HT1080 (cell line): ENCODE measurements at places on chromosomes 1 and 21.

DNA sequence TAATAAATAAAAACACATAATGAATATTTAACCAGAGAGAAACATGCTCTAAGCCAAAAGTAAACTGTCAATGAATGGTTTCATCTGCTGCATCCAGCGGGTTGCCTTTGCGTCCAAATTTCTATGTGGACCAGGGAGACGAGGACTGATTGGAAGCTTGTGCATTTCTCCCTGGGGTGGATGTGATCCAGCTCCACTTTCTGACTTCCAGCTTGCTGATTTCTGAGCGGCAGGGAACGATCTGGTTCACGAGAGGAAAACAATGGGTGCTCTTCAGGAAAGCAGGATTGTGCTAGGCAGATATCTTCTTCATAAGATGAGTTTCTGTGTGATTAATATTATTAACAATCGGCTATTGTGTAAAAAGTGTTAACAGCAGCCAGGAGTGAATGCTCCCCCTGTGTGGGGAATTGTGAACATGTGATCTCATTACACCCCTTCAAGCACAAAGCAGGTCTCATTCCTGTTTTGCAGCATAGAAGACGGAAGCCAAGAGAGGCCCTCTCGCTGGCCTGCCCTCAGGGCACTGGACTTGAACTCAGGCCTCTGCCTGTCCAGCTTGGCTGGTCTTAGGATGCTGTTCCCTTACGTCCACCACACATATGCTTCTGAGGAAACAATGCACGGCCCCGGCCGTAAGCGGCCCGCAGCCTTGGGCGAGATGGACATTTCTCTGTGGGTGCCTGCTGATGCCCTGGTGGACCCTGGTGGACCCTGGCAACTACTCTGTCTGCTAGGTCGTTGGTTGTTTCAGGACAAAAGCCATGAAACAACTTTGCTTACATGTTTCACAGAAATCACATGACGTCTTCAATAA, 183.4 kb upstream of the C1orf174 start:
- no peak for DNase-seq

DNA sequence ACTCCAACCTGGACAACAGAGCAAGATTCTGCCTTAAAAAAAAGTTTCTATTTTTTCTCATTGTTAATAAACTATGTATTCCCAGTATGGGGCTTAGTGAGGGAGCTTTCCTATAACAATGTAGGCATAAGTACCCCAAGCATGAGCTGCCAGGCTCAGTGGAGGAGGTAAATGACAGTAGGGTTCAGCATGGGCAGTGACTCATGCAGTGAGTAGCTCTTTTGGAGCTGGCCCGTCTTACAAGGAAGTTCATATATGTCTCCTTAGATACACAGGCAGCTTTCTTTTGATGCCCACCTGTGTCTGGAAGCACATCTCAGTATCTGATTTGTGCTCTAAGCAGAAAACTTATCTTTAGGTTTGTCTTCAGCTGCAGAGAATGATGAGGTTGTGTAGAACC, 57.9 kb downstream of the ZNF678 start:
- DNase-seq = no peak

DNA sequence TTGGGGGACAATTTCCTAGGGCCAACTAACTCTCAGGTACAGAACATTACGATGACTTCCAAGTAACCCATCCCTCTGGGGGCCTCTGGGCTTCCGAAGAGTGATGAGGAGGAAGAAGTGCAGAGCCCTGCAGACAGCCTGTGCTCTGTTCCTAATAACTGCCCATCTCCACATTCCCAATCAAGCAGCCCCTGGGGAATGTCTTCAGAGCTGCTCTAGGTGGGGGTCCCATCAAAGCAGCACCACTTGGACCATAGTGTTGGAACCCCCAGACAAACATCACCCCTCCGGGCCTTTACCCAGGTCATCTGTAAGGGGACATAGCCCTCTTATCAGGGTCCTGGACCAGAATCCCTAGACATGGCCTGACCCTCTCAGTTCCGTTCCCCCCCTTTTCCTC, 357.3 kb downstream of the NPHP4 start:
- DNase-seq = no peak

DNA sequence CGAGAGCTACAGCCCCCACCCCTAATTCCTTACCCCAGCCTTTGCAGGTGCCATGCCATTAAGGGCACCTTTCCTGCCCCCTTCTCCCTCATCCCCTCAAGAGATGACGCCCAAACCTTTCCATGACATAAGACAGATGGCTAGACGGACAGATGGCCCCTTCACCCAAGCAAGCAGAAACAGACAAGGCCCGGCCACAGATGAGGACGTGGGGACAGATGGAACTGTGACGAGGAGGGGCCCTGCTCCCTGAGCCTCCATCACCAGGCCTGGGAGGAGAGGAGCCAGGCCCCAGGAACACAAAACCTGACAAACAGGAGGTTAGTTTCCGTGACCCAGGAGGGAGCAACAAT, 24.7 kb upstream of the PEF1 start:
- DNase-seq = no peak

DNA sequence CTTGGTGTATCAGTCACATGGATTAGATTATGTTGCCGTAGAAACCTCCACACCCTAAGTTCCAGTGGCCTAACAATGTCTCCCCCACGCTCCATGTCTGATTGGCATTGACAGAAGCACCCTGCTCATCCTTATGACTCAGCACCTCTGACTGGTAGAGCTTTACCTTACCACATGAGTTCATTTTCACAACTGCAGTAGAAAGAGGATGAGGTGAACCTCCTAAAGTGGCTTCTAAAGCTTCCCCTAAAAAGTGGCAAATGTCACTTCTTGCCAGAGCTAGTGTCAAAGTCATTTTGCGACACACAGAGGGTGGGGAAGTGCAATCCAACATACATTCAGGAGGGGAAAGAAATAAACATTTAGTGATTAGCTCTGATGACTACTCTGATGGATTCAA, 30.6 kb upstream of the LYPD8 start:
- peak; percentile 19 for DNase-seq

GRCh38 chr1:198664068-198664788, 25.4 kb downstream of the PTPRC start:
- DNase-seq = no peak

GRCh38 chr1:234504969-234505768, 26.2 kb upstream of the TARBP1 start:
- no peak for DNase-seq

DNA sequence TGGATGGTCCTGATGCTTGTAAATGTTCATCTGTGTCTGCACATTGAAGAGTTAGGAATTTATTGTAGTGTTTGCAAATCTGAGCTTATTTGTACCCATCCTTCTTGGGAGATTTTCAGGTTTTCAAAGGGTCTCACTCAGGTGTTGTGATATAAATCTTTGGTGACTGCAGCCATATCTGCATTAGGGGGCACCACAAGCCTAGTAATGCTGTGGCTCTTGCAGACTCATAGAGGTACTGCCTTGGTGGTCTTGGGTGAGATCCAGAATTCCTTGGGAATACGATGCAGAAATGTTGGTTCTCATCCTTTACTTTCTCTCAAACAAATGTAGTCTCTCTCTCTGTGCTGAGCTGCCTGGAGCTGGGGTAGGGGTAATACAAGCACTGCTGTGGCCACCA, 405.9 kb downstream of the TTLL7 start:
- no peak for DNase-seq

DNA sequence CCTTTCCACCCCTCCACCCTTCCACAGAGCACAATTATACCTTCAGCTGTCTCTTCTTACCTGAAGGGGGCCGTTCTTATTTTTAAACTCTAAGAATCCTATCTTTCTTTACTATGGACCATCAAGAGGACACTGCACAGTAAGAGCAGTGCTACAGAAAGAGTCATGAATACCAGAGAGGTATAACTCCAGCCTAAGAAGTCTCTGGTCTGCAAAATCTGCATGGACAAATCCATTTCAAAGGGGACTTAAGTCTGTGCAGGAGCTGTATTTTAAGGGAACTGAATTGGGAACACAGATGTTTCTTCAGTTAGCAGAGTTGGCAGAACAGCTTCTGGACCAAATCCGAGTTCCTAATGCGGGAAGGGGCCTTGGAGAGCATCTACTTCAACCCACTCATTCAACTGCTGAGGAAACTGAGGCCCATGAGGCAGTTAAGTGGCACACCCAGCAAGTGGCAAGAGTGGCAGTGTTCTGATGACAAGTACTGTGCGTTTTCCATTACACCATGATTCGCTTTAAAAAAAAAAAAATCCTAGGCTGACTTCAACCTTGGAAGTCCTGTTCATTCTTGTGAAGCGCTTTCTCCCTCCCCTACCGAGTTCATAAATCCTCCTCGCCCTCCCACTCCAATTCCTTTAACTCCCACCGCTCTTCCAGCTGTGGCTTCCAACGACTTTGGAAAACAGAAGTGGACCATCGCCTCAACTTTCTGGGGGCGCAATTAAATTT, 1.8 kb downstream of the PLPP3 start:
- DNase-seq = no peak

GRCh38 chr1:232904566-232904965, 45.8 kb upstream of the NTPCR start:
- DNase-seq = peak; percentile 79

GRCh38 chr1:196516373-196516772, 91.9 kb downstream of the KCNT2 start:
- no peak for DNase-seq

DNA sequence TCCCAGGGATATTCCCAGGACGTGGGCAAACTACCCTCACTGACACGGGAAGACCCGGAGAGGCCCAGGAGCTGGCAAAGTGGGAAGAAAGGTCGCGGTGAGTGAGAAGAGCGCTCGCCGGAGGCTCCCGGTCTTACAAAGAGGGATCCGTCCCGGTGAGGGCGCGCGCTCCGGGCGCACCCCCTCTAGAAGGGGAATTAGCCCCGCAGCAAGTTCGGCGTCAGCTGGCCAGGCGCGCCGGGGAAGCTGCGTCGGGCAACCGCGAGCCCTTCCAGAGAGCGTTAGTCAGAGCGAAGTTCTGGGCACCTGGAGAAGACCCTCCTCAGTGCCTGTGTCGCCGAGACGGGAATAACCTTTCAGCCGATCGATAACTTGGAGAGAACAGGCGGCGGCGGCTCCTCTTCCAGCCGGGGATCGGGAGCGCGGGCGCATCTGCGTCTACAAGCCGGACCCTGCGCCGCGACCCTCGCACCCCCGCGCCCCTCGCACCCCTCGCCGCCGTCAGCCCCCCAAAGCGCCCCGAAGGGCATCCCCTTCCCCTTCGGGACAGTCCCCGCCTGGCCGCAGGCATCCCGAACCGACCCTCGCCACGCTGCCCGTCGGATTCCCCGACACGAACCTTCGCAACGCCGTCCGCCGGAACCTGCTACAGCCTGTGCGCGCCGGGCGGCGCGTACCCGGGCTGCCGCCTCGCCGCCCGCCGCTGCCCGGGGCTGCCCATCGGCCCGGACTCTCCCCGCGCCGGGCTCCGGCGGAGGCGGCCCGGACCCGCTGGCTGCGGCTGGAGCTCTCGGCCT, 485 bp downstream of the SIPA1L2 start:
- peak; percentile 31 for DNase-seq

GRCh38 chr1:156080241-156080862, 1.9 kb downstream of the MEX3A start:
- no peak for DNase-seq

- no peak for DNase-seq
Observed at GRCh38 chr1:41709331-41709730, 209.4 kb downstream of the HIVEP3 start.

DNA sequence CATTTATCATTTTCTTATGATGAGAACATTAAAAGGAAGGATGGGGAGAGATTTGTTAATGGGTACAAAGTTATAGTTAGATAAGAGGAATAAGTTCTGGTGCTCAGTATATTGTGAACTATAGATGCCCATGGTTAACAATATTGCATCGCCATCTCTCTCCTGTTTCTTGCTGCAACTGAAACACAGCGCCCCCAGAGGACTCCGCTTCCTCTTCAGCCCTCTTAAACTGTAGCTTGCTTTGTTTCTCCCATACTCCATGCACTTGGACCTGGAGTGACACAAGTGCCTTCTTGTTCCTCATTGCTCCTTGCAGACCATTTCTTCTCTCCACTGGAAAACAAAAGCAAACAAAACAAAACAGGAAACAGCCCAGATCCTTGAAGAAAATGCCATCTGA, 70.1 kb upstream of the NTPCR start:
- peak; percentile 31 for DNase-seq

DNA sequence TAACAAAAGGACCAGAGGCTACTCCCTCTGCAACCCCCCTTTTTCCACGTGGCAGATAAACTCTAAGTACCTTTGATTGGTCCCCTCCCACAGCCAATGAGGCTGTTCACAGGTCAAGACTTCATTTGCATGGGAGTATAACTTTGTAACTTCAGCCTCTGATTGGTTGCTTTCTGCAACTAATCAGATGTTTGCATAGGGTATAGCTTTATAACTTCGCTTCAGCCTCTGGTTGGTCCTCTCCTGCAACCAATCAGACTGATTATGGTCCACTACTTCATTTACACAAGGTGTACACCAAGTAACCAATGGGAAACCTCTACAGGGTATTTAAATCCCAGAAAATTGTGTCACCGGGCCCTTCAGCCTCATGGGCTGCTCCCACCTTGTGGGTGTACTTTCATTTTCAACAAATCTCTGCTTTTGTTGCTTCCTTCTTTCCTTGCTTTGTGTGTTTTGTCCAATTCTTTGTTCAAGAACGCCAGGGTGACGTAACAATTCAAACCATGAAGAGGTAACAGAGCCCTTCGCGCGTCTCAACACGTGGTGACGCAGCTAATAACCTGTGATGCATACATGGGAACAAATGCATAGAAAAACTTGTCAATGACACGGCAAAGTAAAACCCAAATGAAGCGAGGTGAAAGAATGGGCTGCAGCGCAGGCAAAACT, 47.2 kb downstream of the VPS26C start:
- DNase-seq = no peak

DNA sequence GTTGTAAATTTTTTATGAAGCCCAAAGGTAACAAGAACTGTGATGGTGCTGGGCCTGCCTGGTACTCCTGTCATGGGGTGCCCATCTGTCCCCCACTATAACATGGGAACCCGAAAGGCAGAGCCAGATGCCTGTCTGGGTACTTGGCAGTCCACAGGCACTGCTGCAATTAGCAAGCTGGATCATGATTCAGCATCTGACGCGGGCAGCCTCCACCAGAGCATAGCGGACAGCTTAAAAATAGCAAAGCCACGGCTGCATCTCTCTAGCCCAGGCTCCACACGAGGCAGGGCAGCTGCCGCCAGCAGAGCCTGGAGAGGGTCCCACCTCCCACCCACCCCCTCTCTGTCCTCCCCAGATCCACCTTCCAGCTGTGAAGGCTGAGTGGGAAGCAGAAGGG, 22.9 kb downstream of the SUSD4 start:
- no peak for DNase-seq

DNA sequence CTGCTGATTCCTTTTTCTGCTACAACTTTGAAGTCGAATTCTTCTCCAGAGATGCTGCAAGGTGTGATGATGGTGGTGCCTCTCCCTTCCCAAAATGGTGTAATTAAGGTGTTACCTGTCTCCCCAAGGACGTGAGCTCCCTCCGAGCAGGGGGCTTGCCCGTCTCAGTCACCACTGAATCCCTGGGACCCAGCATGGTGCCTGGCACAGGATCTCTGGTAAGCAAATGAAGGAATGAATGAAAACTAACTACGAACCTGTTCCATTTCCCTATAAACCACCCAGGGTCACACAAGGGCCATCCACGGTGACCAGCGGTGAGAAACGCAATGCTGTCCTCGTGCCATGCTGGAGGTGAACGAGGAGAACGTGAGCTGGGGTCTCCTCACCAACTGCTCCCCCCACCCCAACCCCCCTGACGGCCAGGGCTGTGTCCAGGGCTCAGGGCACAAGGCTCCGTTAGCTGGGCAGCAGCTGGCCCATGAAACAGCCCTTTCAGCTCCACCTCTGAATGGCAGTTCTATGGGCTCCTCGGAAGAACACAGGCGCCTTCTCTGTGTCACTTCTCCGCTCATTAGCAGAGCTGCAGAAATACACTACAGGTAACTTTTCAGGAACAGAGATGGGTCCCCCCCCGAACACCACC, 2.2 kb upstream of the MATN1 start:
- no peak for DNase-seq
